ENCODE measurements at places on chromosomes 16 and 17. TPM values are rescaled to one million over a fixed set of nuclear protein-coding genes. Genes with fewer than 3 reads are reported as not detected.

- H3K27ac ChIP-seq, result no peak overlapping the region
- no peak for DNase-seq
- H3K4me1 ChIP-seq, result peaks cover 3% of the 10 kb centered on the region
- peaks cover 2% of the 10 kb centered on the region for H3K27me3 ChIP-seq
- no peaks in the 10 kb centered on the region for H3K36me3 ChIP-seq
- H3K4me3 ChIP-seq, result no peak overlapping the region
These were observed 5.3 kb upstream of the CAVIN1 start for GRCh38 chr17:42428141-42428944.

DNA sequence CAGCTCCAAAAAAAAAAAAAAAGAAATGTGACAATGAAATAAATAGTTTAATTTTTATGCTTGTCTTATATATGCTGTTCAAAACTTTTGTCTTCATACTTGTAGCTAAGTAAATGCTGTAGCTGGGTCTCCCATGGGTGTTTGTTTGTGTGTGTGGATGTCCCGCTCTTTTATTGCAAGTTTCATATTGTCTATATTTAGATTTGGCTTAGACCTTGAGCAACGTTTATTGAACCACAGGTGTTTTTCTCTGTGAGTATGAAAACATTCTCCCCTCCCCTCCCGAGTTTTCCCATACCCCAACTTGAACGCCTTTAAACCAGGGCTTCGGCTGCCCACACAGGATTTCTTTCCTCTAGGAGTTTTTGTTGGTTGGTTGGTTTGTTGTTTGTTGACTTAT lies 45.2 kb downstream of the MFSD11 start:
- H3K27ac ChIP-seq, result no peak overlapping the region
- no peak for DNase-seq
- H3K4me3 ChIP-seq, result no peak overlapping the region
- H3K4me1 ChIP-seq, result no peaks in the 10 kb centered on the region

- H3K36me3 ChIP-seq, result no peaks in the 10 kb centered on the region
- H3K4me3 ChIP-seq, result no peak overlapping the region
- no peaks in the 10 kb centered on the region for H3K4me1 ChIP-seq
- H3K27ac ChIP-seq, result no peak overlapping the region
- no peaks in the 10 kb centered on the region for H3K27me3 ChIP-seq
These were observed 21.9 kb downstream of the ZNF423 start for GRCh38 chr16:49833796-49834530.

DNA sequence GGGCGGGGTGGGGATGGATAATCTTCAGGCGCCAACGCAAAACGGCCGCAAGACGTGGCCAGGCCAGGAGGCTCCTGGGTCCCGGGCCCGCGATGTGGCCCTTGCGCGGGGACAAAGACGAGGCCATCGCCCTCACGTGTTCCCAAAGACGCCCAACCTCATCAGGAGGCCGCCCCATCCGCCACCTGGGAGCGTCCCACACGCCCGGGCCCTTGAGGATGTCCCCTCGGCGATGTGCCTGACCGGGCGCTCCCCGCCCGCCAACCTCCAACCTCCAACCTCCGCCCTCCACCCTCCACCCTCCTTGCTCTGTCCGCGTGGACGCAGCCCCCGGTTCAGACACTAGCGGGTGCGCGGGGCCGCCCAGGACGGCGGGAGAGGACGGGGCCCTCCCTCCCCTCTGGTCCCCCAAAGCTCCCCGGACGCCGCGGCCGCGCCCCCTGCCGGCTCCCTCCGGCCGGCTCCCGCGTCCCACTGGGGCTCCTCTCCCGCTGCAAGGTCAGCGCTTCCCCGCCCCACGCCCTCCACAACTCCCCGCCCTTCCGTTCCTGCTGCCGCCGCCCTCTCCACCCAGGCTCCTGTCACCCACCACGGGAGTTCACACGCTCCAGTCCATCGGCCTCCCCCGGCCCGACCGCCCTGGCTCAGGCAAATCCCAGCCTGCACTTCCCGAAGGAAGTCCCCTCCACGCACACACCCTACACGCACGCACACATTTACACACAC lies 250.8 kb upstream of the RPL38 start:
- H3K36me3 ChIP-seq, result no peaks in the 10 kb centered on the region
- H3K4me1 ChIP-seq, result no peaks in the 10 kb centered on the region
- H3K27me3 ChIP-seq, result no peaks in the 10 kb centered on the region
- no peak overlapping the region for H3K27ac ChIP-seq
- H3K4me3 ChIP-seq, result no peak overlapping the region

DNAAF8 gene
- total RNA-seq, result 0.11 TPM

TOB1 gene
- total RNA-seq, result 131 TPM

BLMH gene
- total RNA-seq, result 26.8 TPM

Data from naive thymus-derived CD4-positive, alpha-beta T cell (primary cell).